ENCODE measurements at places on chromosomes 4 and X. TPM values are rescaled to one million over a fixed set of nuclear protein-coding genes. Genes with fewer than 3 reads are reported as not detected.

DNA sequence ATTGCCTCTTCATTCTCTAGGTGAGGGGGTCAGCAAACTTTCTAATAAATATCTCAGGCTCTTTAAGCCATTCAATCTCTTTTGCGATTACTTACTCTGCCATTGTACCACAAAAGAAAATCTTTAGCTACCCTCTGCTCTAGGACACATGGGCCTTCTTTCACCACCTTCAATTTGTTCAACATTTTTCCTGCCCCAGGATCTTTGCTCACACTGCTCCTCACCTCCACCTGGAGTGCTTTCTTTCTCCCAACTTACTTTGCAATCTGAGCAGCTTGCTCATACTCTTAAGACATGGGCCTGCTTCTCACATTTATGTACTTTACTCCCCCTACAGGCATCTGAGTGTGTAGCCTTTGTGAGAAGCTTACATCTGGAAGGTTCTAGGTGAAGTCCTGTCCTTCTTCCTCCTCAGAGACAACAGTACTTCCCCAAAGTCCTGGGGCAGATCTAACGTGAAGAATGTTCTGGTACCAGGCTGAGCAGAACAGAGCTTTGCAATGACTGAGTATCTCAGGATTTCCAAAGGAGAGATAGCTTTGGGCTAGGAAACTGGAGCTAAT lies 55.0 kb upstream of the PRDM5 start:
- H3K27ac ChIP-seq, result no peak overlapping the region
- DNase-seq, result peak; percentile 87
- H3K4me3 ChIP-seq, result no peak overlapping the region
- H3K4me1 ChIP-seq, result no peaks in the 10 kb centered on the region
- no peaks in the 10 kb centered on the region for H3K36me3 ChIP-seq

- no peaks in the 10 kb centered on the region for H3K36me3 ChIP-seq
- no peak overlapping the region for H3K4me3 ChIP-seq
- DNase-seq, result no peak
- no peak overlapping the region for H3K27ac ChIP-seq
These were observed 1.6 kb downstream of the GRIA3 start for GRCh38 chrX:123185721-123186120.

DNA sequence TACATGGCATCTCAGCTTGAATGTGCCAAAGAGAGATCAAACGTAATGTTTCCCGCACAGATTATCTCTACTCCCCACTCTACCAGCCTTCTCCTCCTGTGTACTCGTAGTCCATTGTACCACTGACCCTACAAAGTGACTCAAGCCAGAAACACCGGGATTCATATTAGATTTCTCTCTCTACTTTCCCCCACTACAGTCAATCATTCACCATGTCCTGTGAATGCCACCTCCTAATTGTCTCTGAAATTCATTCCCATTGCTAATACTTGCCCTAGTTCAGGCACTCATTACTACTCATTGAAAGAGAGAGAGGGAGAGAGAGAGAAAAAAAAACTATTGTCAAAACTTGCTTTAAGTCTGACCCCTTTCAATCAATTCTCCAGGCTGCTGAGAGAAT lies 78.2 kb upstream of the LHFPL1 start:
- H3K4me1 ChIP-seq, result peaks cover 10% of the 10 kb centered on the region
- no peak overlapping the region for H3K4me3 ChIP-seq
- H3K27ac ChIP-seq, result no peak overlapping the region

GRCh38 chr4:85779165-85779564 lies 304.2 kb downstream of the ARHGAP24 start:
- H3K4me3 ChIP-seq, result peak overlapping the region; percentile 19
- peak overlapping the region; percentile 58 for H3K27ac ChIP-seq
- peaks cover 51% of the 10 kb centered on the region for H3K4me1 ChIP-seq
- no peak for DNase-seq
- H3K27me3 ChIP-seq, result no peaks in the 10 kb centered on the region

DNA sequence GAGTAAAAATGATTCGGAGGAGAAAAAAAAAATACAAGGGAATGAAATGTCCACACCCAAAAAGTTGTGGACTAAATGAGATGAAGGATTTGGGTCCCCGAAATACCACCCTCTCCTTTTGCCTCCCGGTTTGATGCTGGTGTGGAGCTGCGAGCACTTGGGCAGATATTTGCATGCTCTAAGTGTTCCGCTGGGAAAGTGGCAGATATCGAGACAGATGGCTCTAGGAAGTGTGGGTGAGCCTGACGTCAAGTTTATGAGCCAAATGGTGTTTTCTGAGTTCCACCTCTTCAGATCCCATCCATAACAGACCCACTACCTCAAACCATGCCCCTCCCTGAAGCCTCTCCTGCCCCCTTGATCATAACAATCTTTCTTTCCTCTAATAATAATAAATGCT lies 228.6 kb downstream of the QDPR start:
- no peaks in the 10 kb centered on the region for H3K27me3 ChIP-seq
- no peak for DNase-seq
- no peaks in the 10 kb centered on the region for H3K4me1 ChIP-seq
- H3K36me3 ChIP-seq, result no peaks in the 10 kb centered on the region
- no peak overlapping the region for H3K4me3 ChIP-seq

Gene CXCL3
- total RNA-seq, result not detected

- H3K4me1 ChIP-seq, result no peaks in the 10 kb centered on the region
- H3K36me3 ChIP-seq, result no peaks in the 10 kb centered on the region
- no peak overlapping the region for H3K4me3 ChIP-seq
- H3K27me3 ChIP-seq, result no peaks in the 10 kb centered on the region
- DNase-seq, result no peak
These were observed 168.6 kb downstream of the NSUN7 start for GRCh38 chr4:40918330-40918729.

GRCh38 chr4:173860094-173860493 lies 330.1 kb upstream of the HAND2 start:
- no peak overlapping the region for H3K4me3 ChIP-seq
- H3K27ac ChIP-seq, result no peak overlapping the region
- DNase-seq, result no peak
- H3K36me3 ChIP-seq, result no peaks in the 10 kb centered on the region

Gene HSD17B13
- not detected for total RNA-seq

Gene CXCL9
- total RNA-seq, result not detected

GRCh38 chr4:174420316-174420715 lies 102.0 kb downstream of the HPGD start:
- H3K4me1 ChIP-seq, result no peaks in the 10 kb centered on the region
- H3K4me3 ChIP-seq, result no peak overlapping the region
- H3K27me3 ChIP-seq, result no peaks in the 10 kb centered on the region
- H3K36me3 ChIP-seq, result no peaks in the 10 kb centered on the region
- DNase-seq, result no peak

All from Karpas-422 (cell line).